ENCODE measurements at places on chromosomes 13 and 19. TPM values are rescaled to one million over a fixed set of nuclear protein-coding genes. Genes with fewer than 3 reads are reported as not detected.

SRRM5 gene
- 0.10 TPM for total RNA-seq

FKBP8 gene
- total RNA-seq, result 182 TPM

SMIM44 gene
- not detected for total RNA-seq

CRX gene
- total RNA-seq, result not detected

DHDH gene
- total RNA-seq, result 0.85 TPM

PLVAP gene
- 0.08 TPM for total RNA-seq

CGB8 gene
- not detected for total RNA-seq

SLC25A41 gene
- total RNA-seq, result 0.21 TPM

OR7D4 gene
- not detected for total RNA-seq

ZNF112 gene
- total RNA-seq, result 4.3 TPM

C19orf81 gene
- 0.98 TPM for total RNA-seq

TIMM50 gene
- total RNA-seq, result 1,837 TPM

PPP1R13L gene
- total RNA-seq, result 39.1 TPM

NLRP5 gene
- total RNA-seq, result not detected

MIA gene
- total RNA-seq, result 2.2 TPM

AMER2 gene
- not detected for total RNA-seq

CDC42EP5 gene
- 7.1 TPM for total RNA-seq

DIAPH3 gene
- total RNA-seq, result 15.4 TPM

PTPRH gene
- total RNA-seq, result 42.8 TPM

OR7C1 gene
- total RNA-seq, result not detected

KLK12 gene
- total RNA-seq, result not detected

ZNF44 gene
- 5.0 TPM for total RNA-seq

PROZ gene
- total RNA-seq, result not detected

ZNF614 gene
- total RNA-seq, result 4.1 TPM

C19orf44 gene
- total RNA-seq, result 4.4 TPM

SHISA7 gene
- total RNA-seq, result 0.03 TPM

KLK11 gene
- total RNA-seq, result not detected

BCAM gene
- total RNA-seq, result 21.5 TPM

STARD13 gene
- 6.5 TPM for total RNA-seq

DZIP1 gene
- total RNA-seq, result 22.9 TPM

POU4F1 gene
- not detected for total RNA-seq

CDX2 gene
- 5.1 TPM for total RNA-seq

PRR12 gene
- 22.9 TPM for total RNA-seq

SPIB gene
- not detected for total RNA-seq

ZNF784 gene
- total RNA-seq, result 8.9 TPM

ANGPTL8 gene
- not detected for total RNA-seq

LIPE gene
- total RNA-seq, result 3.4 TPM

APC2 gene
- 11.9 TPM for total RNA-seq

COL4A1 gene
- 1.1 TPM for total RNA-seq

NFIC gene
- 120 TPM for total RNA-seq

GRIK5 gene
- total RNA-seq, result 0.62 TPM

TBXA2R gene
- 5.2 TPM for total RNA-seq

SBSN gene
- total RNA-seq, result 0.39 TPM

PEAK3 gene
- total RNA-seq, result not detected

ATP4A gene
- total RNA-seq, result not detected

Measured in Panc1 (cell line).